ENCODE measurements at places on chromosomes 12 and 14. TPM values are rescaled to one million over a fixed set of nuclear protein-coding genes. Genes with fewer than 3 reads are reported as not detected.

SIRT4 gene
- 8.6 TPM for total RNA-seq

INSM2 gene
- total RNA-seq, result not detected

RPGRIP1 gene
- 0.27 TPM for total RNA-seq

HOXC10 gene
- total RNA-seq, result not detected

SVOP gene
- 3.0 TPM for total RNA-seq

ANKRD52 gene
- total RNA-seq, result 24.6 TPM

IKZF4 gene
- total RNA-seq, result 7.0 TPM

RAB5B gene
- total RNA-seq, result 111 TPM

NKX2-1 gene
- not detected for total RNA-seq

CLEC4D gene
- total RNA-seq, result not detected

CLEC2D gene
- 4.5 TPM for total RNA-seq

CYP46A1 gene
- 3.0 TPM for total RNA-seq

PRB2 gene
- total RNA-seq, result not detected

KLRG1 gene
- 4.8 TPM for total RNA-seq

AQP6 gene
- not detected for total RNA-seq

CIDEB gene
- 2.9 TPM for total RNA-seq

MYL2 gene
- total RNA-seq, result 13,587 TPM

RNASE7 gene
- total RNA-seq, result not detected

B4GALNT1 gene
- 5.6 TPM for total RNA-seq

DHRS2 gene
- total RNA-seq, result not detected

OASL gene
- total RNA-seq, result 0.35 TPM

MMP14 gene
- 22.5 TPM for total RNA-seq

SAMD4A gene
- total RNA-seq, result 149 TPM

GPRC5D gene
- total RNA-seq, result not detected

PDE3A gene
- total RNA-seq, result 153 TPM

RHOJ gene
- total RNA-seq, result 13.5 TPM

FIGNL2 gene
- 0.30 TPM for total RNA-seq

SERPINA10 gene
- total RNA-seq, result not detected

TCTN1 gene
- 21.1 TPM for total RNA-seq

HRK gene
- 0.27 TPM for total RNA-seq

PMCH gene
- not detected for total RNA-seq

TAS2R43 gene
- total RNA-seq, result not detected

ALDH1L2 gene
- 1.3 TPM for total RNA-seq

GZMH gene
- total RNA-seq, result 0.86 TPM

PIK3C2G gene
- not detected for total RNA-seq

ZNF664 gene
- 71.3 TPM for total RNA-seq

POLE2 gene
- 0.38 TPM for total RNA-seq

ZNF140 gene
- total RNA-seq, result 6.1 TPM

NYNRIN gene
- total RNA-seq, result 8.8 TPM

SLC24A4 gene
- 0.27 TPM for total RNA-seq

VDR gene
- total RNA-seq, result 0.11 TPM

CCDC175 gene
- total RNA-seq, result not detected

LRRC9 gene
- total RNA-seq, result not detected

MYO1H gene
- 0.78 TPM for total RNA-seq
